ENCODE measurements at places on chromosomes 5 and 9.

GRCh38 chr5:55176176-55176818 is 3.3 kb upstream of the CDC20B start:
- DNase-seq = no peak

DNA sequence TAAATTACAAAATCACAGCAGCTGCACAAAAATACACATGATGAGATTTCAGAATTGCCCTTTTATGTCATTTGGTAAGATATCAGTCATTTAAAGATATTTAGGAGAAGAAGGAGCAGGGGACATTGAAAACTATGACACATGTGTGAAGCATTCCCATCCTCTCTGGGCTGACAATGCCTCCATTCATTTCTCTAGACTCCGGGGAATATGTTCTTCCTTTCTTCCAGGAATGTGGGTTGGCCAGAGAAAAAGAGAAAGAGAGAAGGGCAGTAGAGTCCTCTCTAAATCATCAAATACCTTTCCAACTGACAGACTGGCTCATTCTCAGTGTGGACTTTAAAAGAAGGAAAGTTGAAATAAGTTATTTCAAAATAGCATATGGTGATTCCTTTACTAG is 205.6 kb upstream of the ADAMTSL1 start:
- no peak for DNase-seq

DNA sequence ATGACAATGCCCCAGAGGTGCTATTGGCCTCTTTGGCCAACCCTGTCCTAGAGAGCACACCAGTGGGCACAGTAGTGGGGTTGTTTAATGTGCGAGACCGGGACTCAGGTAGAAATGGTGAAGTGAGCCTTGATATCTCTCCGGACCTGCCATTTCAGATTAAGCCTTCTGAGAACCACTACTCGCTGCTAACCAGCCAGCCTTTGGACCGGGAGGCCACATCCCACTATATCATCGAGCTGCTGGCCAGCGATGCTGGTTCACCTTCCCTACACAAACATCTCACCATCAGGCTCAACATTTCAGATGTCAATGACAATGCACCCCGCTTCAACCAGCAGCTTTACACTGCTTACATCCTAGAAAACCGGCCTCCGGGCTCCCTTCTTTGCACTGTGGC is 1.4 kb downstream of the PCDHGC5 start:
- DNase-seq = no peak

GRCh38 chr5:35333366-35333765 is 103.1 kb upstream of the PRLR start:
- no peak for DNase-seq

GRCh38 chr9:107269254-107269653 is 13.8 kb upstream of the RAD23B start:
- DNase-seq = no peak
